Activated CD8-positive, alpha-beta memory T cell treated with anti-CD3 and anti-CD28 coated beads, Interleukin-2, amount 50 U/mL, for 4 hours (primary cell): ENCODE measurements at places on chromosomes 5 and 9.

GRCh38 chr5:86981898-86982297 lies 285.8 kb upstream of the RASA1 start:
- no peak for DNase-seq

GRCh38 chr5:16563686-16564085 lies 53.1 kb downstream of the RETREG1 start:
- DNase-seq: no peak

- DNase-seq: no peak
Observed at GRCh38 chr5:82147860-82148573, 130.1 kb downstream of the RPS23 start.

DNA sequence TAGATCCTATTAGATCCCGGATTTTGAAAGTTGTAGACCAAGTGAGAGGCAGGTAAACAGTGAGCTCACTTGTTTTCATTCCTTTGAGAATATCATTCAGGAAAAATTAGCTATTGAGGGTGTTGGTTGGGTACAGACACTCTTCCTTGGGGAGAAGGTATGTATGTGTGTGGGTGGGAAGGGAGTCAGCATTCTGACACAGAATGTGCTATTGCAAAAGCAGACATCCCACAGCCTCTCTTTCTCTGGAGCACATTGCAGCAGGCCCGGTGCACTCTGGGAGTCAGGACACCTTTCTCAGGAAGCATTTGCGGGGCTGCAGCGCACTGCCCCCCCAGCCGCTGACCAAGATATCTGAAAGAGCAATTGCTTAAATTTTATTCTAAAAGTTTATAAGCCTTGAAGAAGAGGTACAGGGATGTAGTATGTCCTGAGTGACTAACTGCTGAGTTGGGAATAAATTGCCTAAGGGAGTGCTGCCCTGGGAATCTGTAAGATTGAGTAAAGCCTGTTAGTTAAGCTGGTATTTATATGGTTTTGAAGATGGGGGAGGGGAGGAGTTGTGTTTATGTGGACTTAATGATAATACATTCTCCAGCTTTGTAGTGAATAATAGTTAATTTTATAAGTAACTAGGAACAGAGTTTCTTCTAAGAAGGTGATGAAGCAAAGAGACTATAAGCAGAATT lies 5.2 kb downstream of the TNFAIP8 start:
- DNase-seq: no peak

DNA sequence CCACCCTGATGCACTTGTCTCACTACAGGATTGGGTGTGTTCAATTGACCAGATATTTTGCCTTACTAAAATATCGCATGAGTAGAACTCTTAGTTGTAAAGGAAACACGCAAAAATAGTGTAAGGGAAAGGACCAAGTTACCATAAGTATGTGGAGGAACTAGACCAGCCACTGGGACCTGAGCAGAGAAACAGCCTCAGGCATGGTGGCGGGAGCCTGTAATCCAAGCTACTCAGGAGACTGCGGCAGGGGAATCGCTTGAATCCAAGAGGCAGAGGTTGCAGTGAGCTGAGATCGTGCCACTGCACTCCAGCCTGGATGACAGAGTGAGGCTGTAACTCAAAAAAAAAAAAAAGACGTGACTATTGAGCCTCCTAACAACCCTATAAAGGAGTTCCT lies 117.9 kb upstream of the SPATA31C2 start:
- no peak for DNase-seq
